Stimulated activated CD8-positive, alpha-beta memory T cell treated with anti-CD3 and anti-CD28 coated beads, Interleukin-7, amount 100 ng/mL, for 4 hours (primary cell): ENCODE measurements at places on chromosomes 3 and 15.

DNA sequence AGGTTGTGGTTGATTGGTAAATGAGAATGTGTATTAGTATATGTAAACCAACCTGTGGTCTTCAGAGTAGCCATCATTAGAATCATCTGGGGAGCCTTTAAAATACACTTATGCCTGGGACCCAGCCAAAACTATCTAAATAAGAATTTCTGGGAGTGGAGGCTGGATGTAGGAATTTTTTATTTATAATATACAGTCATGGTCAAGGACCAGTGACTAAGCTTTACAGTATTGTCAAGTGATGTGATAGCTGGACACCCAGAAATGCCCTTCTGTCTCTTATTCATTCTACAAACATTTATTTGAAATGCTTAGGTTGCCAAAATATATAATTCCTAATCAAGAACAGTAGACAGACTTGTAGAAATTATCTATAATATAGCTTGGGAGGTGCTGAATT lies 132.2 kb downstream of the MBNL1 start:
- no peak for DNase-seq

- no peak for DNase-seq
Measured at GRCh38 chr15:71448688-71449114, 333.4 kb downstream of the THSD4 start.

- no peak for DNase-seq
Measured at GRCh38 chr15:70217226-70218160, 119.8 kb upstream of the TLE3 start.

DNA sequence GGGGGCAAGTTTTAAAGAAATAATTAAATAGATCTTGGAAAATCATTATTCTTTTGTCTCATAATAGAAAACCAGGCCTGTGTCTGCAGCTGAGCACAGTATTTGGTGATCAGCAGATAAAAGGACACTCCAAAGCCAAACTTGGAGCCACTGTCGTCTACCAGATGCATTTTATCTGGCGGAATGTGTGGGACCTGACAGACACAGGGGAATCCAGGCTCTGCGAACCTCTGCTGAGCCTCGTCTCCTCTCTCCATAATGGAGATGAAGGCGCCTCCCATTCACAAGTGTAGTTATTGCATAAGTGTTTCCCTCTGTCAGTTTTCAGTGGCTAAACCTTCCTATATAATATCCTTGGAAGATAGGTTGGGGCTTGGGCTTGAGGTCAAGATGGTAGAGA lies 42.1 kb downstream of the EEFSEC start:
- no peak for DNase-seq

DNA sequence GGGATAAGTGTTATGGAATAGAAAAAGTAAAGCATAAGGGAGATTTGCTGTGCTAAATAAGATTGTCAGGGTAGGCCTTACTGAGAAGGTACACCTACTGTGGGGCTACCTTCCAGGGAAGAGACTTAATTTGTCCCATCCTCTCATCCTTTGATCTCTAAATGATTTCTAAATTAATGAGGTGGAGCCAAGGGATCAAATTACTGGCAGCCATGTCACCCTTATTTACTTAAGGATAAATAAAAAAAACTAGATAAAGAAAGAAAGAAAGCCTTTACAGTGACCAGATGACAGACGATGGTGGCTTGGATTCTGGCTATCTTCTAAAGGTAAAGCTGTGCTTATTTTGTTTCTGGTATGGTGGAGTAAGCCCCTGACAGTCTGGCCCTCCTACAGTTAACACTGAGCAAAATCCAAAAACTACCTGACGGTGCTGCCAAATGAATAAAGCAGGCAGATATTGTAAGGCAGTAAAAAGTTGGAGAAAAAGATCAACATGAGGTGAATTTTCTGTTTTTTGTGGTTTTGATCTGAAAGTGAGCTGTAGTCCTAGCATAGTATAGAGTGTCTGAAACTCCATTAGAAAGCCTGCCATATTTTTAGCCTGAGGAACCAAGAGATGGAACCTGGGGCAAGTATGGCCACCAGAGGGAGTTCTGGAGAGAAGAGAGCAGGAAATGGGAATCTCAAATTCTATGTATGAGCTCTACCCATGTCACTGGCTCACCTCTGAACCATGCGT lies 285.1 kb upstream of the MANF start:
- DNase-seq: no peak

DNA sequence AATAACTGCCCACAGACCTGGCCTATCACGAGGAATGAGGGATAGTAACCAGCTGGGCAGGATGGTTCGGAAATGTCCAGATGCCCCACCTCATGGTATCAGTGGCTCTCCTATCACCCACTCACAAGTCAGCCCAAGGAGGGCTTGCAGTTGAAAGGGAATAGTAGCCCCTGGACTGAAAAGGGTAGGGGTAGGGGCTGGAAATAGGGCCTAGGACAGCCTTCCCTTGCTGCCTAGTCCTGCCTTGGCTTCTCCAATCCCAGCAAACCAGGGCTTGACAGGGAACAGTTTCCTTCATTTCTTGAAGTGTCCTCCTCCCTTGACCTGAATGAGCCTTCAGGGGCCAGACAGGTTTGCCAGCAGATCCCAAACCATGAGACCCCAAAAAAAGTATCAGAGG lies 1.2 kb upstream of the CACNA2D2 start:
- DNase-seq: no peak

DNA sequence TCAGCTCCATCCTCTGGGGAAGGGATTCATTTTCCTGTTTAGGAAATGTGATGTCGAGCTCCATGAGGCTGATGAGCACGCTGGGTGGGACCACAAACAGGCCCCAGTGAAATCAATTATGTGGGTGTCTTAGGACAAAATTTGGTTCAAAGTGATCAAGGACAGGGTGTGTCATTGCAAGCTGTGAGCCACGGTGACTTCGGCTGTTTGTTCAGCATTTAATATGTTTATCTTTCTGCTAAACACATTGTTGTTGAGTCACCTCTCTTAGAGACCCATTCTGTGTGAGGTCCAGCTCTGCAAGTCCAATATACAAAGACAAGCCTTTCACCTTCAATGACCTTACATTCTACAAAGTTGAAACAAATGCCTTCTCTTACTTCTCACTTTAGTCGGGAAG lies 41.3 kb downstream of the SSR3 start:
- no peak for DNase-seq

- no peak for DNase-seq
Measured at GRCh38 chr15:73965758-73966113, 26.4 kb downstream of the STOML1 start.

DNA sequence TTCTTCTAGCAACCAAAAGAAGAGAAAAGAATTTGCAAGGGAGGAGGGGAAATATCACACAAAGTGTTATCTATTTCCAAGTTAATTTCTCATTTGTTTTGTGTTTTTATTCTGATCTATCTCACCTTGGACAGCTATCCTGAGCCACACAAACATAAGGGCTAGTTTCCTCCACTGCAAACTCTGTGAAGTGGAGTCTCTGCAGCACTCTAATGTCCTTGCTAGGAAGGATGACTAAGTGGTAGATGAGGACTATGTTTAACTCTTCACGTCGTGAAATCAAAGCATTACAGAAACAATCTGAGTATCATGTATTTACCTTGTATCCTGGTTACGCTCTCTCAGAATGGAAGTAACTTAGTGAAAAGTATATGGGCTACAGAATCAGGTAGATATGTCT lies 33.9 kb upstream of the CHRM5 start:
- DNase-seq: no peak

DNA sequence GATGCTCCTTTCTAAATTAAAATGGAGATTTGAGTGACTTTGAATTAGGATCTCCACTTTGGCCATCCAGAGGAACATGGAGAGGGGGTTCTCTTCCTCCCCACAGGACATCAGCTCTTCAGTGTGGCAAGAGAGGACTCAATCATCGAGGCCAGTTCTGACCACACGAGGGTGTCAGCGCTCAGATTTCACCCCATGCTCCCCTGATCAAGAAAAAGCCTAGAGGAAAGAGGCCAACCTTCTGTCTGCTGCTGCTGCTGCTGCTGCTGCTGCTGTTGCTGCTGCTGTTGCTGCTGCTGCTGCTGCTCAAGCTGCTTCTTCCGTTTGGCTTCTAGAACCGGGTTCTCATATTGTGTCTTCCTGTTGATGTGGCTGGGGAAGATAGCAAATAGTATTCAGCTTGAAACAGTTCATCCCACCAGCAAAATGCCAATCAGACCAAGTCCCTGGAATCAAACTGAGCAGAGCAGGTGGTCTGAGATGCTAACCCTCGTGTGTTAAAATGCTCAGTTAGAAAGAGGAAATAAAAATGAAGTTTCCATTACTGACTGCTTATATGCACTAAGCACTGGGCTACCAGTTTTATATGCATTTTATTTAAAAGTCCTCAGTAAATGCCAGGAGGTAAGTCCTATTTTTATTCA lies 599.0 kb downstream of the MAGI1 start:
- DNase-seq: no peak

- DNase-seq: no peak
Measured at GRCh38 chr3:13263770-13264467, 156.2 kb downstream of the NUP210 start.
